Temporal lobe (tissue), 4 donors: ENCODE measurements at places on chromosomes 1 and 21. TPM values are rescaled to one million over a fixed set of nuclear protein-coding genes. Genes with fewer than 3 reads are reported as not detected.

The IFFO2 gene
- 6.9 TPM for total RNA-seq

The MCOLN3 gene
- not detected for total RNA-seq

The RNPEP gene
- 16.7 TPM for total RNA-seq

The TMEM51 gene
- 0.98 TPM for total RNA-seq

The CLDN19 gene
- total RNA-seq = not detected

The SAMD13 gene
- total RNA-seq = 1.7 TPM

The CFAP107 gene
- not detected for total RNA-seq

The DCDC2B gene
- not detected for total RNA-seq

The MACO1 gene
- 56.3 TPM for total RNA-seq

The SDC3 gene
- total RNA-seq = 98.1 TPM

The RGS16 gene
- total RNA-seq = 2.2 TPM

The RAP1A gene
- 25.3 TPM for total RNA-seq

The PCP4 gene
- 5.2 TPM for total RNA-seq

The LCE1C gene
- not detected for total RNA-seq

The LRRC40 gene
- 75.5 TPM for total RNA-seq

The S100A3 gene
- not detected for total RNA-seq

The SNIP1 gene
- total RNA-seq = 14.3 TPM

The OR2L13 gene
- 0.74 TPM for total RNA-seq

The MPL gene
- not detected for total RNA-seq

The CFAP126 gene
- 0.49 TPM for total RNA-seq

The DTL gene
- total RNA-seq = 2.2 TPM

The CDC7 gene
- 20.4 TPM for total RNA-seq

The SF3B4 gene
- 16.7 TPM for total RNA-seq

The ZNF648 gene
- total RNA-seq = 0.25 TPM

The DCST1 gene
- total RNA-seq = 0.25 TPM

The AQP10 gene
- not detected for total RNA-seq

The S100B gene
- 10.1 TPM for total RNA-seq

The ORC1 gene
- 0.98 TPM for total RNA-seq

The INSRR gene
- total RNA-seq = 0.25 TPM

The PLA2G5 gene
- 0.49 TPM for total RNA-seq

The NEK2 gene
- 3.0 TPM for total RNA-seq

The SLAMF9 gene
- total RNA-seq = not detected

The CFHR2 gene
- not detected for total RNA-seq

The MYOM3 gene
- total RNA-seq = under 0.01 TPM

The RBBP4 gene
- 186 TPM for total RNA-seq

The OR2W3 gene
- total RNA-seq = 2.5 TPM

The S100A2 gene
- not detected for total RNA-seq

The PM20D1 gene
- under 0.01 TPM for total RNA-seq

The ZSCAN20 gene
- 6.9 TPM for total RNA-seq

The WDR26 gene
- 79.4 TPM for total RNA-seq

The ADAMTS5 gene
- total RNA-seq = 1.7 TPM

The DENND2C gene
- total RNA-seq = 1.5 TPM

The FCRL5 gene
- not detected for total RNA-seq

The GSTM5 gene
- total RNA-seq = 1.7 TPM

The SPRR2A gene
- not detected for total RNA-seq

The SPATA21 gene
- not detected for total RNA-seq

The PRAMEF25 gene
- total RNA-seq = not detected

The SEMA4A gene
- 24.8 TPM for total RNA-seq

The AGO1 gene
- 15.5 TPM for total RNA-seq

The FCER1A gene
- total RNA-seq = under 0.01 TPM

The PGLYRP4 gene
- not detected for total RNA-seq

The ZNF697 gene
- 27.5 TPM for total RNA-seq
